ENCODE measurements at places on chromosomes 7 and 10.
A peak's percentile ranks its signal among the peaks of the same experiment; 100 is the strongest.

DNA sequence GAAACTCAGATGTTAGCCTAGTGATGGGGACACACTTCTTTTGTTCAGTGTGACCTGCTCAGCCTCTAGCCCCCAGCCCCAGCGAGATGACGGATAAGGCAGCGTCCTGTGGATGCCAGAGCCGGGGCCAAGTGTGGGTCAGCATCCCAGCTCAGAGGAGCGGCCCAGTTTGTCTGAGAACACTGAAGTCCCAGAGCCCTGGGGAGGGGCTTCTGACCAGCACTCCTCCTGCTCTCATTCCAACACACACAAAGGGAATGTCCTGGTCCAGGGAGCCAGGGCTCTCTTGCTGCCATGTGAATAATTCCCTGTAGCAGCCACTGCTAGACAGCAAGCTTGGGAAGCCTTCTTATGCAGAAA is 4.5 kb upstream of the ATP6V0E2 start:
- no peak for DNase-seq

DNA sequence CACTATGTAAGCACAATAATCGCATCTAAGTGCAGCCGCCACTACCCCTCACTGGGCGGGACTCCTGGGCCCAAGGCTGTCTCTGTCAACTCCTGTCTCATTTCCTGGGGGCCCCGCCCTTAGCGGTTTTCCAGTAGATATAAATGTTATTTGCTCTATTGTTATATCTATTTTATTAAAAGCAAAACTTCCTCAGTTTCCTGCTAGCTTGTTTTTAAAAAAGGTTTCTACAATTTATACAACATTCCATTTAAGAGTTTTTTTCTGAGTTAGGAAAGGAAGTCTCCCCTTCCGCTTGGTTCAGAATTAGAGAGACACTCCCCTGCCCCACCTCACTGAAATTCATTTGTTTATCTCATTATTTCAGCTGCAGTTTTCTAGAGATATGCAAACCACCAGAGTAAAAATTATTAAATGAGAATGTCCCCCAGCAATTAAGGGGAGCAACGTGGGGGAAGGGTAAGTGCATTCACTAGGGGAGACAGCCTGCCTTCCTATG is 82.7 kb downstream of the RAMP3 start:
- no peak for DNase-seq

DNA sequence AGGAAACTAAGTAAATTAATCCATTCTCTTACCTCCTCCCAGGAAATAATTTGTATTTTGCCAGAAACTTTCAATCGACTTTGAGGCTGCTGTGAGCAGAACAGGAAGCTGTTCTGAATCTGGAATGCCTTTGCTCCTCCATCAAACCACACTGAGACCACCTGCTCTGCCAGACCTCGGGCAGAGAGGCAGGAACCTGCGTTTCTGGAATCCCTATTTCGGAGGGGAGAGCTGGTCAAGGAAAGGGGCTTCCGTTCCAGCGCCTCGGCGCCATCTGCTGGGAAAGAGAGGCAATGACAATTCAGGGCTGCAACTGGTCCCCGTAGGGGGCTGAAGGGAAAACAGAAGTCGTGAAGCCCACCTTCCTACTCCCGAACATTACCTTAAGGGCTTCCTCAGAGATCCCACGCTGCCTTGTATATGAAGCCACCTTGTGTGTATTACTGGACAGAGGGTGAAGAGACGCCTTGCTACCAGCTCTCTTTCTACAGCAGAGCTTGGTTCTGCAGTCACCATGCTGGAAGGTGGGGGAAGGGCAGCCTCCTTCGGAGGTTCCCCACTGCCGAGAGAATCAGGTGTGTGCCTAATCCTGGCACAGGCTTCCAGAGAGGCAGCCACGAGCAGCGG is 31.2 kb downstream of the ZNF467 start:
- DNase-seq: no peak

DNA sequence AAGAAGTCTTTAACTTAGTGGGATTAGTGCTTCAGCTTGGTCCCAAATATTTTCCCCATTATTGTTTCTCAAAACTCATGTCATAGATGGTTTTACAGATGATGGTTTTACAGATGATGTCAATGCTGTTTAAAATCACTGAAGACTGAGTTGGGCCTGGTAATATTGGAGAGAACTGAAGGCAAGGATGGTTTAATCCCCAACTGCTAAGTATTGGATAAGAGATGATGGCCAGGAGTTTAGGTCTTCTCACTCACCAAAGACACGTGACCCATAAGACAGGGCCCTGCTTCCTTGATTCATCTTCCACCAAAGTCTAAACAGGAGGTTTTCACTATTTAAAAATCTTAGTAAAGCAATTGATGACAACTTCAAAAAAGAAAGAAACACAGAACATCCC is 56.3 kb downstream of the VWA2 start:
- DNase-seq: no peak

- no peak for DNase-seq
These were observed 60.5 kb upstream of the ZNF138 start for GRCh38 chr7:64733550-64734240.

DNA sequence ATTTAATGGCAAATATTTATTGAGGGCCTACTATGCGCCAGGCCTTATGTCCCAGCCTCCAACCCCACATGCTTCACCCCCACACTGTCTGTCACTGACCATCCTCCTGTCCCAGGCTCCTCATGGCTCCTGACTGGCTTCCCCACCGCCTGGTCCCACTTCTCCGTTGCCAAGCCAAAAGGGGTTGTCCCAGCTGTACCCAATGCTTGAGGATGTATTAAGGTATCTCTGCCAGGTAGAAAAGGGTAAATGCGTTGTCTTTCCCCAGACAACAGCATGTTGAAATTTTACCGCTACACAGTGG is 168.8 kb upstream of the FRMD4A start:
- no peak for DNase-seq

DNA sequence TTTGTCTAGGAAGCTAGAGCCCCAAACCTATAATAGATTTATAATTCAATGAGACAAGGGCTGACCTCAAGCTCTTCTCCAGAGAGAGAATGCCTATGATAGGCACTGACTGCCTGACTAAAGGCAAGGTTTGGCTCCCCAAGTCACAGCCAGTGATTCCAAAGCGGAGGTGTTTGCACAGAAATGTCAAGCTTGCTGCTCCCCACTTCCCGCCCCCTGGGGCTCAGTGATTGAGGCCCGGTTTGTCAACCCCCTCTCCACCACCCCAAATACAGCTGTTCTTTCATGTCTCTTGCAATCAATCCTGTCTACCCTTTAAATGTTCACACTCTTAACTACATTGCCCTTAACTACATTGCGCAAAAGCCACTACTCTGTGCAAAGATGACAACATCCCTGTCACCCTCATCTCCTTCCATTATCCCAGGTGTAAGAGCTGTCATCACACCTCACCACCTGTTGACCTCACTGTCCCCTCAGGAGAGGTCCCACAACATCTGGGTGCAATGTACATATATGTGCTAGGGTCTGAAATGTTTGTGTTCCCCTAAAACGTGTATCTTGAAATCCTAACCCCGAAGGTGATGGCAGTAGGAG is 58.0 kb downstream of the NUDCD3 start:
- no peak for DNase-seq

GRCh38 chr10:71435571-71436267 is 39.0 kb downstream of the CDH23 start:
- no peak for DNase-seq

DNA sequence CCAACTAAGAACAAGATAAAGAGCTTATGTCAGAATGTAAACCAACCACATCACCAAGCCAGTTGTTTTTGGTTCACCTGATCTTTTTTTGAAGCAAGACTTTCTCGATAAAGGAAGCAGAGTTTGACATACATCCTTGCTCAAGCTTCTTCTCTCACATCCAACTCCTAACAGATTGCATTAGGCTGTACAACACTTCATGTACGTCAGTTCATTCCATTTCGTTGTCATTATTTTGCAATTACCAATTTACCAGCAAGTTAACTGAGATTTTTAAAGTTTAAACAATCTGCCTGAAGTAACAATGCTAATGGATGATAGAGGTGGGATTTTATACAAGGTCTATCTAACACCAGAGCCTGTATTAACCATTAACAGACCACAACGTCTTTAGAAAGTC is 41.0 kb downstream of the NRAP start:
- no peak for DNase-seq

DNA sequence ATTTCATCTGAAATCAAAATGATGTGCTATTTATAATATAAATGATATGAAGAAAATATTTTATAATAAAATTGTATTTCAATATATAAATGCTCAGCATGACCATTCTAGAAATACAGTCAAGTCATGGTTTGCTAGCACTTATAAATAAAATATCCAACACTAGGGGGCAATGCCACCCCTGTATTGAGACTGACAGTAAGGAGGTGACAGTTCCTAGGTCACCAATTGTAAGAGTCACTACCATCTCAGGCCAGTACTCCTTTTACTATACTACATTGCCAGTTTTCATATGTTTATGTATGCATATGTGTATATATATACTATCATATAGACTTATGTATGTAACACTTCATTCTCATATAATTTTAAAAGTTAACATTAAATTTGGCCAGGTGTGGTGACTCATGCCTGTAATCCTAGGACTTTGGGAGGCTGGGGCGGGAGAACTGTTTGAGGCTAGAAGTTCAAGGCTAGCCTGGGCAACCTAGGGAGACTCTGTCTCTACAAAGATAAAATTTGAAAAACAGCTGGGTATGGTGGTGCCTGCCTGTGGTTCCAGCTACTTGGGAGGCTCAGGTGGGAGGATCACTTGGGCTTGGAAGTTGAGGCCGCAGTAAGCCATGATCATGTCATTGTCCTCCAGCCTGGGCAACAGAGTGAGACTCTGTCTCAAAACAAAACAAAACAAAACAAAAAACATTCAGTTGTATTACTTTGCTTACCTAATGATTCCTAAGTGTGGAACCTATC is 2.4 kb upstream of the CNOT4 start:
- DNase-seq: peak; percentile 53

DNA sequence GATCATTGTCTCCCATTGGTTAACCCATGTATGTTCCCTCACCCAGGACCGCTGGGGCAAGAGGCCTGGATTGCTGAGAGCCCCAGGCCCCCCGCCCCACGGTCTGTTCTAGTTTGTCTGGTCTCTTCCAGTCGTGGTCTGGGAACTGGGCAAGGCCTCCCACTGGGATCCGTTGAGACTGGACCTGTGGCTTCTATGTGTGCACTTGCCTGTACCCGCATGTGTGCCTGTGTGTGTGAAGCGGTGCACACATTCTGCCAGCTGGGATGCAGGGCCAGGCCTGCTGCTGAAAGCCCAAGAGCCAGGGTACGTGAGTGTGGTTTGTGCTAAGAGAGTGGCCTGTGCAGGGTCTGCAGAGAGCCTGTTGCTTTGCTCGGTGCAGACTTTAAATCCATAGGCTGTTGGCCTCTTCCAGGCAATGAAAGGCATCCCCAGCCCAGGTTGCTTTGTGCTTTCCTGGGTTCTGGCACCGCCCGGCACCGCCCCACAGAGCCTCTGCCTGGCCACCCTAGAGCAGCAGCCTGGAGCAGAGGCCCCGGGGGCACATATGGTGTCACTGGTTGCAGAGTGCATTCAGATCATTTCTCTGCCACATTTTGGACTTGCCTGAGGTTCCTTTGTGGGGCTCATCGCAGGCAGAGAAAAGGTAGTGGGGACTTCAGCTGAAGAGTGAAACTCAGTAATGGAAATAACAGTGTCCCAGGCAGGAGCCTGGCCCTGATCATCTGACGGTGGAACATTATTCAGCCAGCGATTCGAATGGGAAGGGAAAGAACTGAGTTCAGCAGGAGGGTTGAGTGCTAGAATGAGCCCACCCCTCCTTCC is 215.5 kb downstream of the GLRX3 start:
- DNase-seq: no peak

- DNase-seq: peak; percentile 30
These were observed 1035.3 kb downstream of the NRG3 start for GRCh38 chr10:82910301-82910700.

DNA sequence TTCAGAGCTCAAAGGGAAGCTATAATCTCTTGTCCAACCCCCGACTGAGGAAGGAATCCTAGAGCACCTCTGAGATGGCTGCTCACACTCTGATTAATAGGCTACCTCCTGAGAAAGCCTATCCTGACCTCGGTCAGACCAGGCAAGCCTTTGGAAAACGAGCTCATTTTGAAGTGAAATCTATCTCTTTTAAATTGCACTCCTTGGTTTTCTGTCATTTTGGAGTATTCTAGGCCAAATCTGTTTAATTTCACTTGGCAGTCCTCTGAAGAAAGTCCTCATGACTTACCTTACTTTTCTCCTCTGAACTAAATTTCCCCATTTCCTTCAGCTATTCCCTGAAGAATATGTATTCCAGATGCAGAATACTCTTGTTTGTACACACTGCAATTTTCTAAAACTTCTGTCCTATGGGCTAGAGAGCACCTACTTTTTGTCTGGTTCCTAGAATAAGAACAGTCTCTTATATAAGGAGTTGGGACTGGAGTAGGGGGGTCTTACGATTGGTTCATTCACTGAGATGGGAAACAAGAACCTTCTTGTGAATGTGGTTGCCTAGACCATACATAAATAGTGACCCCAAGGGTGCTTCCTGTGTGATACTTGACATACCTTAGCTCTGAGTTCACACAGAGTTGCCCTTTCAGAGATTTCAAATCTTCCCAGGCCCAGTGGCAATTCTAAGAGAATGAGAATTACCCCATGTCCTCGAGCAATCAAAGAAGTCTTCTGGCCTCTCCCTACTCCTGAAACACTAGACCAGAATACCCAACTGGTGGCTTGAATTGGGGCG is 31.9 kb upstream of the HPS1 start:
- DNase-seq: no peak

DNA sequence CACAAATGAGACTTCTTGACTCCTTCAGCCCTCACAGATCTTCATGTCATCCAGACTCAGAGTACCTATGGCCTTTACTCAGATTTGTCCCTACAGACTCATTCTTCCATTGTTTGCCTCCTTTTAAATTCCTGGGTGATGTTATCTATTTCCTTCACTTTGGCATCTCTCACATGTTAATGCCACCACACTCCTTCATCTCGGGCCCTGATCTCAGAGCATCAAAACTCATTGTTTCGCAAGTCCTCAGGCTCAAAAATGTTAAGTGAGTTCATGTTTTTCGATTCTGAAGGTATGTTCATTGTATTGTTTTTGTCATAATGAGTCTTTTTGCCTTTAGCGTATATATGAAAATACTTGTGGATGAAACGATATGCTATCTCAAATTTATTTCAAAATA is 62.3 kb upstream of the AHR start:
- no peak for DNase-seq

- DNase-seq: no peak
These were observed 222.8 kb downstream of the RELN start for GRCh38 chr7:103766660-103767059.

DNA sequence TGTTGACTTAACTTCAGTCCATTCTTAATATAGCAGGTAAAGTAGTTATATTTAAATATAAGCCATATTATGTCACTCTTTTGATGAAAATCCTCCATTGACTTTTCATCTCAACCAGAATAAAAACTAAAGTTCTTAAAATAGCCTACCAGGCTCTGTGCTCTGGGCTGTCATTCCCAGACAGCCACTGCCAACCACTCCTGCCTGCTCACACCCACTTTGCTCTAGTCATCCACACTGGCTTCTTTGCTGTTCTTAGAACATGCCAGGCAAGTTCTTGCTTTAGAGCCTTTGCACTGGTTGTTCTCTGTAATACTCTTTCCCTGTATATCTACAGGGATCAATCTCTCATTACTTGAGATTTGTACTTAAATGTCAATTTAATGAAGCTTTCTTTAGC is 80.6 kb downstream of the ZEB1 start:
- DNase-seq: no peak

Measured in foreskin keratinocyte (primary cell).